ENCODE measurements at places on chromosomes 6 and 20. TPM values are rescaled to one million over a fixed set of nuclear protein-coding genes. Genes with fewer than 3 reads are reported as not detected.

- DNase-seq: no peak
These were observed 112.8 kb upstream of the BMP2 start for GRCh38 chr20:6654513-6655252.

- DNase-seq: no peak
These were observed 11.7 kb downstream of the SLC23A2 start for GRCh38 chr20:4989570-4989969.

DNA sequence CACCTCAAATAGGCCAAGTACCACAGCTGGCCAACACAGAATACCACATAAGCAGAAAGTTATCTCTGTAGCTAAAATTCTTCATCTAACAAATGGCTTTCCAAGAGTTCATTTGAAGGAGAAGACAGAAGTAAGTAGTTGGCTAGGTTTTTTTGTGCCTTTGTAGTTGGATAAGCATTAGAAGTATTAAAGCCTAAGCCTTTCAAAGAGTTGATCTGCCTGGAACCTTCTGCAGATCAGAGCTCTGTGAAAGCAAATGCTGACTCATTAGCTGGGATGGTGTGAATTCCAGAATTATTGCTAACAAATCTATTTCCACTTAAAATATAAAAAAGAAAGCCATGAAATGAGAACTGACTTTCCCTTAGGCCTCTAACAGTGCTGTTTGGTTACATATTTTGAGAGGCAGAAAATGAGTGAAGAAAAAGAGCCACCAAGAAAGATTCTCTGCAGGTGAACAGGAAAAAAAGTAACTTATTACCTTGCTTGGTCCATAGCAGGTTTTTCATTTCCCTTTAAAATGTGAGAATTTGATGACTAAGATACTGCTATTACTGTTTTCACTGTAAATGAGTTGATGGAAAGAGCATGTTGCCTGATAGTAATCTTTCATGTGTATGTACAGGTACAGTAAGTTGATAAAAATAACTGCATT is 763.2 kb upstream of the FLRT3 start:
- no peak for DNase-seq

DNA sequence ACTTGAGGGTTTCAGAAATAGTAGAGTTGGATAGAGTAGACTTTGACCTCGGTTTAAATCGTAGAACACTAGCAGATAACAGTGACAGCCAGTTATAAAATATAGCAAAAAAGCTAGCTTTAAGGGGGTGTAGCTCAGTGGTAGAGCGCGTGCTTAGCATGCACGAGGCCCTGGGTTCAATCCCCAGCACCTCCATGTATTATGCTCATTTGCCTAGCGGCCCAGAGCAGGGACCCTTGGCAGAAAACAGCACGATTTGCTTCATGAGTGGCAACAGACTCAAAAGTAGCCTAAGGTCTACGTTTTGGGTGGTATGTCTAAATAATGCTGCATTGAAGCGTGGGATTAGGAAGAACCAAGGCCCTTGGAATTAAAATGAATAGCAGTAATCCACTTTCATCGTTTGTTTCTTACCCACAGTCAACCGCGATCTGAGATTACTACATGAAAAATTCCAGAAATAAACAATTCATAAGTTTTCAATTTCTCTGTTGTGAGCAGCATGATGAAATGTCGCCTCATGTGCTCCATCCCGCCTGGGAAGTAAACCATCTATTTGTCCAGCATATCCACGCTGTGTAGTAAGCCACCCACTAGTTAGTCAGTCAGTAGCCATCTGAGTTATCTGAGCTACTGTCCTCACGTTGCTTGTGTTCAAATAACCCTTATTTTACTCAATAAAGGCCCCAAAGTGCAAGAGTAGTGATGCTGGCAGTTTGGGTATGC is 184.9 kb downstream of the GPX5 start:
- DNase-seq: no peak

- no peak for DNase-seq
These were observed 5.5 kb upstream of the TMEM170B start for GRCh38 chr6:11532097-11532496.

GRCh38 chr6:155001482-155001881 is 6.4 kb downstream of the TIAM2 start:
- no peak for DNase-seq

The ATP5F1E gene
- 62.2 TPM for total RNA-seq

The PDE10A gene
- total RNA-seq: not detected

The TULP1 gene
- not detected for total RNA-seq

The LPA gene
- total RNA-seq: not detected

The BPIFB1 gene
- not detected for total RNA-seq

The LAMP5 gene
- total RNA-seq: not detected
